ENCODE measurements at places on chromosomes 12 and 14. TPM values are rescaled to one million over a fixed set of nuclear protein-coding genes. Genes with fewer than 3 reads are reported as not detected.
A peak's percentile ranks its signal among the peaks of the same experiment; 100 is the strongest.

GRCh38 chr14:104586832-104587620, 7.5 kb downstream of the C14orf180 start:
- peaks cover 12% of the 10 kb centered on the region for H3K4me1 ChIP-seq
- no peaks in the 10 kb centered on the region for H3K36me3 ChIP-seq
- no peak for DNase-seq

DNA sequence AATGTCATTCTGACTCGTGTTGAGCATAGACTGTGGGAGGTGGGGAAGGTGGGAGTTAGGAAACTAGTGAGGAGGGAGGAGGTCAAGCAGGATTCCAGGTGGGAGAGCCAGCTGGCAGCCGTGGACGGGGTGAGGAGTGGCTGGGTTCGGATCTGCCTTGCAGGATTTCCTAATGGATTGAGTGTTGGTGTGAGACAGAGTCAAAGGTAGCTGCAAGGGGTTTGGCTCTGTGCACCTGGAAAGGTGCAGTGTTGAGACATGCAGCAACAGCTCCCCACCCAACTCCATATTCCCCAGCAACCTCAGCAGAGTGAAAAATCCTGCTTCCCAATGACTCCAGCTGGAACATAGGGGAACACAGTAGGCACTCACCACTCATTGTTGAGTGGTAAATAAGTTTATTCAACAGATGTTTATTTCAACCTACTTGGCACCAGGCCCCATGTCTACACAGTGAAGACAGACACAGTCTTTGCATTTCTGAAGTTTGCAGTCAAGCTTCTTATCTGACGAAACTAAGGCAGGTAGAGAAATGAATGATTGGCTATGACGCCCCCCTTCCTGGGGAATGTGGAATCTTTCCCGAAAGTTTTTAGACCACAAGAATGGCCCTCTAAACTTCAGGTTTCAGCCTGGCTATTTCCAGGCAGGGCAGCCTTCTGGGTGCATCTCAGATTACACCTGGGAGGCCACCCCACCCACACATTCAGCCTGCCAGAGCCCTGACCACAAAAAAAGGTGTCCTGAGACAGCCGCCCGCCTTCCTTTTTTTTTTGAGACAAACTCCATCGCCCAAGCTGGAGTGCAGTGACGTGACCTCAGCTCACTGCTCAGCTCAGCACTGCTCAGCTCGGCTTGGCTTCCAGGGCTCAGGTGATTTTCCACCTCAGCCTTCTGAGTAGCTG, 37.9 kb upstream of the PLEKHG6 start:
- H3K4me1 ChIP-seq, result peaks cover 30% of the 10 kb centered on the region
- H3K36me3 ChIP-seq, result no peaks in the 10 kb centered on the region
- no peak overlapping the region for H3K27ac ChIP-seq
- no peak for DNase-seq
- H3K4me3 ChIP-seq, result no peak overlapping the region

DNA sequence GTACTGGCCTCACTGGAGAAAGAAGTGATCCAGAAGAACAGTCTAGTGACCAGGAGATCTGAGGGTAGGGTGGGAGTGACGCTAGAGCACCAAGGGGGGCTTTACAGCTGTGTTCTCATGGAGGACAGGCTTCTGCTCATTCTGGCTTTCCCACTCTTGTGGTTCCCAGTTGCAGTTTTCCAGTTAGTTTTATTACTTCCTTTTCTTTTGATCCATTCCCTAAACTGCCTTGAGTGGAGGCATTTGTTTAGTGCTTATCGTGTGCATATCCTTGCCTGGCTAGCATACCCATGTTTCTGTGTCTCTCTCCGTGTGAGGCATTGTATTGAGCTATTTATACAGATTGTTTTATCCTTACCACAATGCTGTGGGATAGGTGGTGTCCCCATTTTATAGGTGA, 4.0 kb downstream of the MLEC start:
- H3K27ac ChIP-seq, result no peak overlapping the region
- peaks cover 70% of the 10 kb centered on the region for H3K4me1 ChIP-seq
- H3K27me3 ChIP-seq, result no peaks in the 10 kb centered on the region

The OVCH1 gene
- 0.16 TPM for total RNA-seq

DNA sequence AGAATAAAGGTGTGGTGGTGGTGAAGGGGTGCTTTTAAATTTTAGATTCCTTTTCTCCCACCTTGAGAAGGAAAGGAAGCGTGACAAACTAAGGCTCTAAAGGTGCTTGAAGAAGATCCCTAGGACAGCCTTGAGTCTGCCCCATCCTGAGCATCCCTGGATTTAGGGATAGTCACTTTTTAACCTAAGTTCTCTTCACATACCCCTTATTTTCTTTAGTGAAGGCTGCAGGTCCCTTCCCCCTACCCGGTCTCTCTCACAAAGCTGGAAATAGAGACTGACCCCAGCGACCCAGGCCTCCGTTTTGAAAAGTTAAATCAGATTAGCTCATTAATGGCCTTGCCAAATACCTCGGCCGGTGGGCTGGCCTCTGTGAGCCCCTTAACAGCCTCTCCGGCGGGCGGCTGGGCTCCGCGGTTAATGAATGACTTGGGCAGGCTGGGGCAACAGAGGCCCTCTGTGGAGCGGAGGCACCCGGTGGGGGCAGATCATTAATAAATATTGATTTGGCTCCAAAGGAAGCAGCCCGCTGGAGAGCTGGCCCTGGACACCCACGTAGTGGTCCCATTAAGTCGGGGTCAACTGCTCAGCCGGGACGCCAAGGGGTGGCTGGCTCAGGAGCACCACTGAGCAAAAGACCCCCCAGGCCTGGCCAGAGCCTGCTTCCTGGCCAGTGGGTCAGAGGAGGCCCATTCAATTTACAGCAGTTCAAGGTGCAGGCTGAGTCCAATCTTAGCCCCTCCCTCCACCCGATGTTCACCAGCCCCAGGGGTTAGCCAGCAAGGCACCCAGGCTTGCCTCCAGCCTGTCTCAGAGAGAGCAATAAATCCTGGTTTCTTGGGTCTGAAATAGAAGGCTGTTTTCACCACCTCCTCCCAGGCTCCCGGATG, 31.8 kb downstream of the PAH start:
- no peaks in the 10 kb centered on the region for H3K4me1 ChIP-seq
- DNase-seq, result no peak
- no peaks in the 10 kb centered on the region for H3K36me3 ChIP-seq
- peaks cover 53% of the 10 kb centered on the region for H3K27me3 ChIP-seq

The ISM2 gene
- 0.16 TPM for total RNA-seq

DNA sequence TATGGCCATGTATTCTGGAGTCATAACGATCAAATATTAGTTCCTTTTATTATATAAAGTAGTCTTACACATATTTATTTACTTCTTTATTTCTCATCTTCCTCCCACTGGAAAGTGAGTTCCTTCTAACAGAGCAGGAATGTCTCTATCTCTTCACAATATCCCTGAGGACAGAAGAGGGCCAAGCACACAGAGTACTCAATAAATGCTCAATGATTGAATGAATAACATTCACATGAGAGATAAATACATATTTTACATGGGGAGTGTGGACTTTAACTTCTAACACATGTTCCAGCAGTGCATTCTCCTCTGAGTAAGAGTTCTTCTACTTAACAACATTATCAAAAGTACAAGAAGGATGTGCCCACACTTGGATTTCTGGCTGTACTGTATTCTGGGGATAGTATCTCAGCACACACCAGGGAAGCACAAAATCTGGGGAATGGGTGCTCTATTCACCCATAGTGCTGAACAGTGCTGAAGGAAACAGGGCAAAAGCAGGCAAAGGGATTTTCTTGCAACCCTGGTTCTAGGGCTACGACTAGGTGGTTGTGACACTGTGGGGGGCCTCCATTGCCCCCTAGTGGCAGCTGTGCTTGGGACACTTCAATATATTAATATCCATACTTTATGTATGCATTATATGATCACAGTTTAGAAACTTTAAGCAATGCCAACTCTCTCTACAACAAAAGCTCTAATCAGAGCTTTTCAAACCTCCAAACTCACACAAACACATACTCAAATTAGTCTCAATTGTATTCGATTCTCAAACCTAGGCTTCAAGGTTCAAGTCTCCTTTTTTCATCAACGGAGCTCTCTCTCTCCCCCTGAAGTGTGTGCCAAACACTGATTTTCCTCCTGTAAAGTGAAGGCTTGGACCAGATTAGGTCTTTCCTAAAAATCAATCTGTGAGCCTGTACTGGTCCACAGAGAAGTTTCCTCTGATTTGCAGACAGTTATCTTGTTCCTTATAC, 115.5 kb downstream of the SLC2A13 start:
- peaks cover 2% of the 10 kb centered on the region for H3K36me3 ChIP-seq
- DNase-seq, result peak; percentile 41
- no peaks in the 10 kb centered on the region for H3K4me1 ChIP-seq
- no peaks in the 10 kb centered on the region for H3K27me3 ChIP-seq

The PRPH gene
- 0.70 TPM for total RNA-seq

DNA sequence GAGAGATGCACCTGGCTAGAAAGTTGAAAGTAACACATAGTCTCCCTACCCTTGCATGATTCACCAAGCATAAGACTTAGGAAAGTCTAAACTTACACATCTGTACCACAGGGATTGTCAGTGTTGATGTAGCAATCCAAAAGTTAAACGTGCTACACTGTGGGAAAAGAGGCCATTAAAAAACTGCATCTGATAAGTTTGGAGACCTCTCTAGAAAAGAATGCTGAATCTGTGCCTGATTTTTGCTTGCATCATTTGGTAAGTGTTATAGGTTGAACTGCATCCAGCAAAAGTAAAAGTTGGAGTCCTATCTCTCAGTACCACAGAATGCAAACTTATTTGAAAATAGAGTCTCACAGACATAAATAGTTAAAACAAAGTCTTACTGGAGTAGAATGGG, 126.6 kb downstream of the SLC6A15 start:
- no peaks in the 10 kb centered on the region for H3K36me3 ChIP-seq
- no peak for DNase-seq
- H3K27me3 ChIP-seq, result no peaks in the 10 kb centered on the region

The RBM25 gene
- 119 TPM for total RNA-seq

DNA sequence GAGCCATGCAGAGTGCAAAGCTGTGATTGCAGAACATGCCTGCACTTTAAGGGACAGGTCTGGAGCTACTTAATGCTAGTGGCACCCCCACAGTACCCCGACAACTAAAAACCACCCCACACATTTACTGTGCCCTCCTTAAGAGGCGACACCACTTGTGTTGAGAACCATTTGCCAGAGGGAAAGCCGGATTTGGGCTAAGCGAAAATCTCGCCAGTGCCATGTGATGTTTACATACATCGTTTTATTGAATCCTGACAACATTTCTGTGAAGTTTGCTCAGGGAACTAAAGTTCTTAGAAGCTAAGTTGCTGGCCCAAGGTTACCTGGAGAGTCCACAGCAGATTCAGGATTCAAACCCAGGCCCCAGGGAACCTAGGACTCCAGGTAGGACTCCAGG, 119.0 kb upstream of the FKBP4 start:
- no peaks in the 10 kb centered on the region for H3K4me1 ChIP-seq
- H3K4me3 ChIP-seq, result no peak overlapping the region
- H3K36me3 ChIP-seq, result no peaks in the 10 kb centered on the region
- no peak for DNase-seq

GRCh38 chr12:896031-896430, 53.5 kb downstream of the RAD52 start:
- no peaks in the 10 kb centered on the region for H3K27me3 ChIP-seq
- H3K36me3 ChIP-seq, result peaks cover 7% of the 10 kb centered on the region
- no peak overlapping the region for H3K4me3 ChIP-seq

GRCh38 chr12:54285150-54286041, 4.9 kb downstream of the HNRNPA1 start:
- no peak overlapping the region for H3K4me3 ChIP-seq
- H3K27ac ChIP-seq, result peak overlapping the region; percentile 31
- H3K27me3 ChIP-seq, result peaks cover 20% of the 10 kb centered on the region
- H3K4me1 ChIP-seq, result peaks cover 60% of the 10 kb centered on the region
- DNase-seq, result no peak
- H3K36me3 ChIP-seq, result peaks cover 27% of the 10 kb centered on the region

GRCh38 chr12:108109954-108110353, 19.1 kb upstream of the WSCD2 start:
- no peaks in the 10 kb centered on the region for H3K4me1 ChIP-seq
- no peaks in the 10 kb centered on the region for H3K27me3 ChIP-seq
- no peak for DNase-seq
- no peak overlapping the region for H3K4me3 ChIP-seq
- no peaks in the 10 kb centered on the region for H3K36me3 ChIP-seq
- H3K27ac ChIP-seq, result no peak overlapping the region

GRCh38 chr12:45326358-45326975, 110.6 kb downstream of the ANO6 start:
- peaks cover 6% of the 10 kb centered on the region for H3K4me1 ChIP-seq
- no peak for DNase-seq
- H3K36me3 ChIP-seq, result peaks cover 7% of the 10 kb centered on the region
- no peaks in the 10 kb centered on the region for H3K27me3 ChIP-seq
- H3K27ac ChIP-seq, result no peak overlapping the region

The KRT79 gene
- not detected for total RNA-seq

The CACNA2D4 gene
- total RNA-seq, result 0.72 TPM

GRCh38 chr12:65895759-65896656, 71.7 kb downstream of the HMGA2 start:
- H3K36me3 ChIP-seq, result peaks cover under 1% of the 10 kb centered on the region
- H3K27ac ChIP-seq, result peak overlapping the region; percentile 91
- H3K4me3 ChIP-seq, result peak overlapping the region; percentile 38
- H3K27me3 ChIP-seq, result no peaks in the 10 kb centered on the region
- H3K4me1 ChIP-seq, result peaks cover 84% of the 10 kb centered on the region
- no peak for DNase-seq
